Thoracic aorta (tissue), 2 donors: ENCODE measurements at places on chromosomes 7 and 10. TPM values are rescaled to one million over a fixed set of nuclear protein-coding genes. Genes with fewer than 3 reads are reported as not detected.

GRCh38 chr10:103416436-103417147 is 20.2 kb downstream of the PDCD11 start:
- no peaks in the 10 kb centered on the region for H3K27me3 ChIP-seq
- H3K36me3 ChIP-seq: peaks cover 66% of the 10 kb centered on the region
- DNase-seq: peak; percentile 43

The UCMA gene
- not detected for total RNA-seq

GRCh38 chr7:91054374-91054773 is 209.9 kb upstream of the FZD1 start:
- DNase-seq: no peak
- H3K36me3 ChIP-seq: no peaks in the 10 kb centered on the region
- H3K27me3 ChIP-seq: no peaks in the 10 kb centered on the region
- H3K27ac ChIP-seq: no peak overlapping the region

- H3K27me3 ChIP-seq: no peaks in the 10 kb centered on the region
- no peak for DNase-seq
- no peak overlapping the region for H3K4me3 ChIP-seq
- H3K4me1 ChIP-seq: no peaks in the 10 kb centered on the region
Observed at GRCh38 chr10:103528549-103528948, 35.0 kb downstream of the NEURL1 start.

The RAMP3 gene
- 76.5 TPM for total RNA-seq

The ENO4 gene
- not detected for total RNA-seq

The CHST15 gene
- 31.9 TPM for total RNA-seq

DNA sequence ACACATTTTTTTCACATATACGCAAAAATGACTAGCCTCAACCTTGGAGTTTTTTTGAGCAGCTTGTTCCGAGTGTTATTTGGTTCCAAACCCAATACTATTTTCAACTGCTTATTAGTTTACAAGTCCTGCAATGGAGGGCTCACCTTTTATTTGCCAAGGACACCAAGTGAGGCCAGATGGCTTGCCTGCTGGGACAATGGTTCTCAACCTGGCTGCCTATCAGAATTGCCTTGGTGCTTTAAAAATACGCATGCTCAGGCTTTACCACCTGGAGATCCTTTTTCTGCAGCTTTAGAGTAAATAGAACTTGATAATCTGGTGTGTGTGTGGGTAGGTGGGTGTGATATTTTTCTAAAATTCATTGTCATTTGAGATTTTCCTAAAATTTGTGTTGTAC is 276.8 kb downstream of the MTERF1 start:
- no peaks in the 10 kb centered on the region for H3K27me3 ChIP-seq
- H3K36me3 ChIP-seq: no peaks in the 10 kb centered on the region
- no peaks in the 10 kb centered on the region for H3K4me1 ChIP-seq
- H3K27ac ChIP-seq: no peak overlapping the region

The NYAP1 gene
- total RNA-seq: 0.92 TPM

GRCh38 chr7:66452165-66452564 is 176.5 kb upstream of the KCTD7 start:
- H3K27me3 ChIP-seq: no peaks in the 10 kb centered on the region
- no peaks in the 10 kb centered on the region for H3K4me1 ChIP-seq
- no peak for DNase-seq
- no peak overlapping the region for H3K4me3 ChIP-seq
- no peak overlapping the region for H3K27ac ChIP-seq

- no peak overlapping the region for H3K4me3 ChIP-seq
- H3K4me1 ChIP-seq: peaks cover 4% of the 10 kb centered on the region
- H3K36me3 ChIP-seq: no peaks in the 10 kb centered on the region
- no peak overlapping the region for H3K27ac ChIP-seq
- no peaks in the 10 kb centered on the region for H3K27me3 ChIP-seq
- no peak for DNase-seq
Observed at GRCh38 chr10:78579995-78580394, 488.8 kb upstream of the ZMIZ1 start.

DNA sequence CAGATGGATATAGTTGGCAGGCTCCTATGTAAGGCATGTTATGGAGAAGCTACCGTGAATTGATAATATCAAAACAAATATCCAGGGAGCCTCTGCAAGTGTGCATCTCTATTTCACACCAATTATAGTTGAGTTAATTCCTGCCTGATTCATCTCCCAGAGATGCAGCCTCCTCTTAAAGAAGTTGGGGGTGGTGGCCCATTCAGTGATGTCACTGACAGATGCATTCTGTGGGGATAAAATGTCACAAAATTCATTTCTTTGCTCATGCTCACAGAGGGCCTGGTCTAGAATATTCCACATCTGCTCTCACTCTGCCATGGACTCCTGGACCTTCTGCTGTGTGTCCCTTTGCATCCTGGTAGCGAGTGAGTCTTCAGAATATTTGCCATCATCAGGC is 189.1 kb upstream of the PRSS1 start:
- no peak overlapping the region for H3K27ac ChIP-seq
- H3K27me3 ChIP-seq: no peaks in the 10 kb centered on the region
- DNase-seq: no peak
- H3K4me1 ChIP-seq: peaks cover 4% of the 10 kb centered on the region
- no peak overlapping the region for H3K4me3 ChIP-seq

DNA sequence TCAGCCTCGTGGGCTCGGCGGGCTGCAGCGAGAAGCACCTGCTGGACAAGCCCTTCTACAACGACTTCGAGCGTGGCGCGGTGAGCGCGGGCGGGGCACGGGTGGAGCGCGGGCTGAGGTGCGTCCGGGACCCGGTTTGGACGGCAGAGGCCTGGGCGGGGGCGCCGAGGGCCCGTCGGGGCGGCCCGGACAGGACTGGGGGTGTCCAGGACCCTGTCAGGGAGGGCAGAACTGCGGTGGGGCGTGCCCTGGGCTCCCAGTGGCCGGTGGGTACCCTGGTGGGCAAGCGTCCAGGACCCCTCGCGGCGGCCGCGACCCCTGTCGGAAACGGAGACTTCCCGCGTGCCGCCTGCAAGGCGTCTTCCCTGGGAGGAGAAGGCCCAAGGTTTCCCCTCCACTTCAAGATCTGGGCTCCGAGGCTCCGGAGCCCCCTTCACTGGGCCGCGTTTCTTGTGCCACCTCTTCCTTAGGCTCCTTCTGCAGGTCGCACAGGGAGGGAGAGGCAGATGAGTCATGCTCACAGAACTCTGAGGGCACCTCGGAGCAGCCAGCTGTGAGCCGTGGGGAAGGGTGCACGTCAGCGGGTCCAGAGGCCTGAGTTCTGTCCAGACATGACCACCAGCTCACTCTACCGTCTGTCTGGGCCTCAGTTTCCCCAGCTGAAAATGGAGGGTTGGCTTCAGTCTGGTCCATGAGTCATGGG is 485 bp downstream of the ALOX5 start:
- H3K4me1 ChIP-seq: peaks cover 12% of the 10 kb centered on the region
- no peaks in the 10 kb centered on the region for H3K27me3 ChIP-seq
- H3K27ac ChIP-seq: no peak overlapping the region
- H3K36me3 ChIP-seq: no peaks in the 10 kb centered on the region
- H3K4me3 ChIP-seq: peak overlapping the region; percentile 69

The VWC2 gene
- total RNA-seq: 0.14 TPM

GRCh38 chr10:3090914-3091787 is 23.8 kb downstream of the PFKP start:
- peak overlapping the region; percentile 69 for H3K27ac ChIP-seq
- H3K36me3 ChIP-seq: no peaks in the 10 kb centered on the region
- no peak for DNase-seq
- H3K4me3 ChIP-seq: peak overlapping the region; percentile 53
- peaks cover 29% of the 10 kb centered on the region for H3K4me1 ChIP-seq
- no peaks in the 10 kb centered on the region for H3K27me3 ChIP-seq

- no peak for DNase-seq
- no peak overlapping the region for H3K4me3 ChIP-seq
- H3K27me3 ChIP-seq: no peaks in the 10 kb centered on the region
- H3K4me1 ChIP-seq: no peaks in the 10 kb centered on the region
- no peaks in the 10 kb centered on the region for H3K36me3 ChIP-seq
Observed at GRCh38 chr7:151897951-151898686, 21.2 kb upstream of the PRKAG2 start.

GRCh38 chr10:51008346-51008745 is 65.9 kb upstream of the PRKG1 start:
- no peak overlapping the region for H3K4me3 ChIP-seq
- peaks cover 13% of the 10 kb centered on the region for H3K4me1 ChIP-seq
- no peak for DNase-seq

DNA sequence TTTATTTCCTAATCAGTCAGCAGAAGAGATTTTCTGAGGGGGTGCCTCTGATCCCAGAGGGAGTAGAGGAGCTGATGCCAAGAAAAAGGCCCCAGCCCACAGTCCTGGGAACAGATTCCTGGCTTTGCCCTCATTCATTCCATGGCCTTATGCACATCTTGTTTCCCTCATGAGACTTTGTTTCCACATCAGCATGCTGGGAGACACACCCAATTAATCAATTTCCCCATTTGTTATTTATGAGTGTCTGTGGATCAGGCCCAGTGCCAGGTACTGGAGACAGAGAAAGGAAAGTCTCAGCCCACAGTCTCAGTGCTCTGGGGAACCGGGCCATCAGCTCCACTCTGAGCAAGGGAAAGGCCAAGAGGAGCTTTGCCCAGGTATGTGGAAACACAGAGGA is 496.2 kb upstream of the ZMIZ1 start:
- H3K4me3 ChIP-seq: no peak overlapping the region
- H3K36me3 ChIP-seq: no peaks in the 10 kb centered on the region
- no peak for DNase-seq
- H3K4me1 ChIP-seq: no peaks in the 10 kb centered on the region
- H3K27me3 ChIP-seq: no peaks in the 10 kb centered on the region

DNA sequence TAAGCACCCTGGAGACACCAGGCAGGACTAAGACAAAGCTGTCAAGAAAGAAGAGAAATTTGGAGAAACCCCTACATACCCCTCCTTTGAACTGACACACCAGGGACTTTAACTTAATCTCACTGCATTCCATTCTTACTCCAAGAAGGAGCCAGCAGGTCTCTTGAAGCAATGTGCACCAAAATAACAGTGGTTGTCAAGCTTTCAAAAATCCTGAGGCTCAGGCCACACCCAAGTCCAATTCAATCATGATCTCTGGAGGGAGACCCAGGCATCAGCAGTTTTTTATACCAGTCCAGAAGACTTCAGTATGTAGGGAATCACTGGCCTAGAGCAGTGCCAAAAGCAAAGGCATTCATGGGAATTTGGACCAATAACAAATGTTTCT is 6.8 kb downstream of the SLC25A13 start:
- no peak overlapping the region for H3K27ac ChIP-seq
- no peak for DNase-seq
- no peaks in the 10 kb centered on the region for H3K36me3 ChIP-seq
- no peaks in the 10 kb centered on the region for H3K27me3 ChIP-seq
- H3K4me3 ChIP-seq: no peak overlapping the region

- H3K27ac ChIP-seq: no peak overlapping the region
- no peaks in the 10 kb centered on the region for H3K27me3 ChIP-seq
- no peaks in the 10 kb centered on the region for H3K4me1 ChIP-seq
- no peak for DNase-seq
- no peak overlapping the region for H3K4me3 ChIP-seq
- peaks cover 33% of the 10 kb centered on the region for H3K36me3 ChIP-seq
Observed at GRCh38 chr10:7773845-7774801, 13.7 kb downstream of the KIN start.

The AGBL3 gene
- 0.54 TPM for total RNA-seq

GRCh38 chr10:70286616-70287015 is 2.8 kb upstream of the NPFFR1 start:
- no peak overlapping the region for H3K4me3 ChIP-seq
- H3K36me3 ChIP-seq: no peaks in the 10 kb centered on the region
- no peak overlapping the region for H3K27ac ChIP-seq
- no peak for DNase-seq
- H3K4me1 ChIP-seq: peaks cover 17% of the 10 kb centered on the region
- H3K27me3 ChIP-seq: peaks cover 11% of the 10 kb centered on the region

The NEBL gene
- 1.4 TPM for total RNA-seq

DNA sequence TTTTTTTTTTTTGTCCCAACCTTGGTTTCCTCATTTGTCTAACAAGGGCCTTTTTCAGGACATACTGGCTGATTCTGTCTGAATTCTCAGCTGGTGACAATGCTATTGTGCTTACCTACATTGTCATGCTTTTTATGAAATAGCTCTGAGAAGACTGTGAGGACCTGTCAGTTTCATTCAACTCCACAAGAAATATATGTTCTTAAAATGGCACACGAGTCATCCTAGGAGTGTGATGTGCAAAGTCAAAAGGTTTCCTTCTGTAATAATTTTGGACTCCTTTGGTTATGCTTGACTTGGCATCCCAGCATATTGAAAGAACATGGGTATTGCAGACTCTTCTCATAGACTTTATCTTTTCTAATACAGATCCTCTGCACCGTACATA is 316.0 kb downstream of the GFRA1 start:
- no peak for DNase-seq
- no peaks in the 10 kb centered on the region for H3K36me3 ChIP-seq
- H3K4me3 ChIP-seq: no peak overlapping the region
- H3K27ac ChIP-seq: no peak overlapping the region
- no peaks in the 10 kb centered on the region for H3K27me3 ChIP-seq
- H3K4me1 ChIP-seq: no peaks in the 10 kb centered on the region

The ATOH7 gene
- total RNA-seq: not detected

The PNLIP gene
- total RNA-seq: 1.7 TPM

DNA sequence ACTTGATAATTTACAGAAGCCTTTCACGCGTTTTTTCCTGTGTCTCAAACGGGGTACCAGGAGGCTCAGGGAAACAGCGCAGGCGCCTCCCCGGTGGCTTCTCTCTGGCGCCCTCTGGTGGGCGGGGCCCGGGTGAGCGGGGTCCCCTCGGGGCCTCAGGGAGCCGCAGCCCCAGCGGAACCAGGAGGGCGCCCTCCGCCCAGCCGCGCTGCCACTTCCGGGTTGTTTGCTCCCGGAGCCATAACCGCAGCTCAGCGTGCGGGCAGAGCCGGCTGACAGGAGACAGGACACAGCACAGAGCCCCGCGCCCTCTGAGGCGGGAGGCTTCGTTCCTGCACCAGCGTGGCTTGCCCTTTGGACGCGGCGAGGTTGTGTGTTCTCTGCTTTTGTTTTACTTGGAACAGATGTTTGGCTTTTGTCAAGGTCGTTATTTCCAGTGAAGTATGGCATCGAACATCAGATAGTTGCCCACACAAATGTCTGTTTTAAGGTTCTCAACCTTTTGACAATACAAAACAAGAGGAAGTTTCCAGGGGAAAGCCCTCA is 6.9 kb upstream of the CYP2E1 start:
- H3K27ac ChIP-seq: no peak overlapping the region
- peaks cover 7% of the 10 kb centered on the region for H3K4me1 ChIP-seq
- H3K27me3 ChIP-seq: no peaks in the 10 kb centered on the region
- peak overlapping the region; percentile 69 for H3K4me3 ChIP-seq
- DNase-seq: no peak

The HOXA5 gene
- total RNA-seq: 1.2 TPM

The HMX2 gene
- total RNA-seq: not detected

The ADCY1 gene
- 0.14 TPM for total RNA-seq
